ENCODE measurements at places on chromosomes 13 and 19. TPM values are rescaled to one million over a fixed set of nuclear protein-coding genes. Genes with fewer than 3 reads are reported as not detected.

DNA sequence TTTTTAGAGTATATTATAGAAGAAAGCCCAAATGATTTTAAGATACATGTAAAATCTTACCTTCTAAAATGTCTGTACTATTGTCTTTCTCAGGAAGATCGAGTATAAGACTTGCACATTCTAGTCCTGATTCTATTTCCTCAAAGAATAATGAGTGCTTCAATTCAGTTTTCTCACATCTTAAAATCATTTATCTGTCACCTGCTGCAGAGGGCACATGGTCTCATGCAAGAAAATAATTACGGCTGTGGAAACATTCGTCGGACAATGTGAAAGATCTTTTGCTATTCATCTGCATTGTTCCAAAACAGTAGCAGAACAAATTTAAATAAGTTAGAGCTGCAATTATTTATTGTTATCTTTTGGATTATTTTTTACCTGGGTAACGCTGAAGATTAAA, 1403.5 kb downstream of the PCDH9 start:
- H3K27me3 ChIP-seq, result no peaks in the 10 kb centered on the region
- DNase-seq, result no peak
- H3K27ac ChIP-seq, result no peak overlapping the region

- DNase-seq, result peak; percentile 85
- H3K36me3 ChIP-seq, result no peaks in the 10 kb centered on the region
- peak overlapping the region; percentile 92 for H3K4me3 ChIP-seq
- peak overlapping the region; percentile 84 for H3K27ac ChIP-seq
Observed at GRCh38 chr13:30690282-30691188, 44.8 kb upstream of the ALOX5AP start.

Gene C19orf44
- total RNA-seq, result 3.9 TPM

Gene PDX1
- total RNA-seq, result not detected

Gene MBD3L3
- total RNA-seq, result not detected

DNA sequence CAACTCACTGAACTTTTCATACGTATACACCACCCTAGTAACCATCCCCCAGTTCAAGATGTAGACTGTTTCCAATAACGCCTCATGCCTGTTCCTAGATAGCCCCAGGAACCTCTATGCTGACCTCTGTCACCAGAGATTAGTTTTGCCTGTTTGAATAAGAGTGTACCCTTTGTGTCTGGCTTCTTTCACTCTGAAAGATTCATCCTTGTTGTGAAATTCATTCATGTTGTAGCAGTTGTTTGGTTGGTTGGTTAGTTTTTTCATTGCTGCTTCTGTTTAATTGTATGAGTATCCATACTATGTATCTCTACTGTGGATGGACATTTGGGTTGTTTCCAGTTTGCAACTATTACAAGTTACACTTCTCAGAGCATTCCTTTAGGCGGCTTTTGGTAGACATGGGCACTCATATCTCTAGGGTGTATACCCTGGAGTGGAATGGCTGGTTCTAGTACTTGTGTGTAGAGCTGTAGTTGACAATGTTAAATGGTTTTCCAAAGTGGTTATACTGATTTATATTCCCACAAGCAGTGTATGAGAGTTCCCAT, 1.6 kb downstream of the RNASEH2B start:
- H3K4me1 ChIP-seq, result peaks cover 39% of the 10 kb centered on the region
- peak overlapping the region; percentile 91 for H3K4me3 ChIP-seq
- H3K27ac ChIP-seq, result peak overlapping the region; percentile 91

DNA sequence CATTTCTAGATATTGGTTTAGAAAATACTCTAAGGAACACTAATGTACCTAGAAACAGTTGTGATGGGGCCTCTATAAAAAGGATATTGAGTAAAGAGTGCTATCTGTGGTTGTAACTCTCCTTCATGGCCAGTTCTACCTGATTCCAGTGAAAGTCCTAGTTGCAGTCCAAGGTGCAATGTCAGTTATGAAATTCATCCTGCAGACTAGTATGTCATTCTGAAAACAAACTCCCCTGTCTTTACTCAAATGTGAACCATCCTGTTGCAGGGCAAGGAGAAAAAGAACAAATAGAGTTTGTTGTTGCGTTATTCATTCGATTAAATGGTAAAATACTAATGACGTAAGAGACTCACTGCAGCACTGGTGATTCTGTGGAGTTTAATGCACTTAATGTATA, 18.3 kb upstream of the N4BP2L1 start:
- no peaks in the 10 kb centered on the region for H3K27me3 ChIP-seq
- H3K27ac ChIP-seq, result no peak overlapping the region
- H3K36me3 ChIP-seq, result no peaks in the 10 kb centered on the region
- peaks cover 16% of the 10 kb centered on the region for H3K4me1 ChIP-seq

Gene RFX2
- total RNA-seq, result 7.0 TPM

GRCh38 chr19:20182222-20182785, 15.3 kb downstream of the ZNF486 start:
- peaks cover 18% of the 10 kb centered on the region for H3K36me3 ChIP-seq
- no peaks in the 10 kb centered on the region for H3K27me3 ChIP-seq
- no peak overlapping the region for H3K4me3 ChIP-seq
- H3K4me1 ChIP-seq, result no peaks in the 10 kb centered on the region
- no peak for DNase-seq
- no peak overlapping the region for H3K27ac ChIP-seq

- H3K27me3 ChIP-seq, result no peaks in the 10 kb centered on the region
- H3K4me3 ChIP-seq, result no peak overlapping the region
- no peak for DNase-seq
- H3K4me1 ChIP-seq, result 0 out of 2 replicates have a peak, but pooled peaks cover 5% of the 10 kb centered on the region
- H3K27ac ChIP-seq, result no peak overlapping the region
Observed at GRCh38 chr13:93412676-93413075, 186.1 kb downstream of the GPC6 start.

Gene KIR2DL3
- not detected for total RNA-seq

- no peaks in the 10 kb centered on the region for H3K36me3 ChIP-seq
- H3K27me3 ChIP-seq, result no peaks in the 10 kb centered on the region
- no peak overlapping the region for H3K4me3 ChIP-seq
- DNase-seq, result no peak
- no peak overlapping the region for H3K27ac ChIP-seq
Observed at GRCh38 chr13:25732111-25732865, 319.5 kb downstream of the SHISA2 start.

- H3K27me3 ChIP-seq, result peaks cover 30% of the 10 kb centered on the region
- no peaks in the 10 kb centered on the region for H3K36me3 ChIP-seq
- no peaks in the 10 kb centered on the region for H3K4me1 ChIP-seq
Observed at GRCh38 chr19:41089959-41090358, 1.7 kb downstream of the CYP2A13 start.

DNA sequence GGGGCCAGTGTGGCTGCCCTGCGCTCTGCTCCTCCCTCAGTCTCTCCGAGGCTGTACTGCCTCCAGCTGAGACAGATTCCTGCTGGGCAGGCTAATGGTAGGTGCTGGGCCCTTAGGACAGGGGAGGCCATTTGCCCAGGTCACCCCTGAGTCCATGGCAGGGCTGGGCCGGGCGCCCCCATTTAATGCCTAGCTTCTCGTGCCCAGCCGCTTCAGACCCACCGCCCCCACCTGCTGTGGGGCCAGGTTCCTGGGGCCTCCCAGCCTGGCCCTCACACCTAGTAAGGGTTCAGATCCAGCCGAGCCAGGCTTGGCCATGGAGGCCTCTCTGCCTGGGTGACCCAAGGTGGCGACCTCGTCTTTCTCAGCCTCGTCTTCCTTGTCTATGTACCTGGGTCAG, 17.8 kb downstream of the PIAS4 start:
- H3K27me3 ChIP-seq, result peaks cover 10% of the 10 kb centered on the region
- no peak overlapping the region for H3K4me3 ChIP-seq
- no peak overlapping the region for H3K27ac ChIP-seq
- peaks cover 3% of the 10 kb centered on the region for H3K36me3 ChIP-seq

- no peak overlapping the region for H3K27ac ChIP-seq
- no peaks in the 10 kb centered on the region for H3K36me3 ChIP-seq
- H3K27me3 ChIP-seq, result peaks cover 2% of the 10 kb centered on the region
- no peak for DNase-seq
Observed at GRCh38 chr19:30703645-30704044, 331.5 kb downstream of the ZNF536 start.

DNA sequence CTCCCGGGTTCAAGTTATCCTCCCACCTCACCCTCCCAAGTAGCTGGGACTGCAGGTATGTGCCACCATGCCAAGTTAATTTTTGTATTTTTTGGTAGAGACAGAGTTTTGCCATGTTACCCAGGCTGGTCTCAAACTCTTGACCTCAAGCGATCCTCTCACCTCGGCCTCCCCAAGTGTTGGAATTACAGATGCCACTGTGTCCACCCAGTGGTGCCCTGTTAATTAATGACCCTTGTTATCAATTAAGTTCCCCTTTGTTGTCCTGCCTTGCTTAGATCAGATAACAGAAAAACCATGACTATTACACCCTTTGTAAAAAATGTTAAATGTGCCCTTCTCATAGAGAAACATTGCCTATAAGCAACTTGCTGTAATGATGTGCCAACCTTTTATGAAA, 34.4 kb upstream of the IGFL1 start:
- no peak overlapping the region for H3K27ac ChIP-seq
- DNase-seq, result no peak
- H3K27me3 ChIP-seq, result peaks cover 57% of the 10 kb centered on the region
- peaks cover 17% of the 10 kb centered on the region for H3K4me1 ChIP-seq

DNA sequence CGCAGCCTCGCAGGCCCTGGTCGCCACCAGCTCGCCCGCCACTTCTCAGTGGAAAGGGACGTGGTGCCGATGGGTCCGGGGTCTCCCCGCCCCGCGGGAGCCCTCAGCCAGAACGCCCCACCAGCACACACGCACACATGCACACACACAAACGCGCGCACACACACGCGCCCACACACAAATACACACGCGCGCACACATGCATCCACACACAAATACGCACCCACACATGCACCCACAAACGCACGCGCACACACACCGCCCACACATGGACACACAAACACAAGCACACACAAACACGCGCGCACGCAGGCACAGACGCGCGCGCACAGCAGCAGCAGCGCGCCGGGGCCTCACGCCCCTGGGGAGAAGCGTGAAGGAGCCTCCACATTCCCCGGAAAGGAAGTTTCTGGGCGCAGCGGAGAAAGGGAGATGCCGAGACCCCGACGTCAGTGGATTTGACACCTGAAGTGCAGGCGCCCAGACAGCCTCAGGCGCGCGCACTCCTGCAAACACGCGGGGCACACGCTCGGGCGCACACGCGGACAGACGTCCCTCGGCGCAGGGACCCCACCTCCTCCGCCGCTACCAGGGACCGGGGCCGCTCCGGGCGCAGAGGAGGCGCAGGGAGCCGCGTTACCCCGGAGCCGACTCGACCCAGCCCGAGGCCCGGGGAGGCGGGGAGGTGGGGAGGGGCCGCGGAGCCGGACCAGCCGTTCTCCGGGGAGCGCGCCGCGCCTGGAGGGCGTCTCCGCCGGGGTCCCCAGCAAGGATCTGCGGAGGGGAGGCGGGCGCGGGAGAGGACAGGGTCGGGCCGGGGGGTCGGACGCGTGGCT, 622 bp downstream of the RASA3 start:
- H3K27me3 ChIP-seq, result peaks cover 17% of the 10 kb centered on the region
- H3K27ac ChIP-seq, result peak overlapping the region; percentile 99
- H3K36me3 ChIP-seq, result peaks cover 16% of the 10 kb centered on the region
- H3K4me1 ChIP-seq, result peaks cover 42% of the 10 kb centered on the region
- no peak for DNase-seq

- no peaks in the 10 kb centered on the region for H3K36me3 ChIP-seq
- no peaks in the 10 kb centered on the region for H3K4me1 ChIP-seq
- H3K27ac ChIP-seq, result no peak overlapping the region
- DNase-seq, result no peak
- peaks cover 4% of the 10 kb centered on the region for H3K27me3 ChIP-seq
Observed at GRCh38 chr19:14127176-14127575, 9.2 kb downstream of the ASF1B start.

Gene ZNF626
- total RNA-seq, result 2.4 TPM

GRCh38 chr13:29140277-29140676, 320.1 kb downstream of the MTUS2 start:
- H3K4me3 ChIP-seq, result no peak overlapping the region
- no peak overlapping the region for H3K27ac ChIP-seq
- DNase-seq, result peak; percentile 4
- H3K27me3 ChIP-seq, result peaks cover 2% of the 10 kb centered on the region

Gene N4BP2L1
- 0.60 TPM for total RNA-seq

Gene UBL5
- total RNA-seq, result 400 TPM

Gene COMP
- total RNA-seq, result 0.77 TPM

Gene CYP4F2
- total RNA-seq, result not detected

GRCh38 chr13:47955836-47956235, 45.2 kb downstream of the SUCLA2 start:
- H3K4me3 ChIP-seq, result no peak overlapping the region
- H3K36me3 ChIP-seq, result peaks cover 76% of the 10 kb centered on the region
- H3K27ac ChIP-seq, result no peak overlapping the region
- no peak for DNase-seq
- H3K4me1 ChIP-seq, result no peaks in the 10 kb centered on the region
- H3K27me3 ChIP-seq, result no peaks in the 10 kb centered on the region

Gene ZNF14
- 2.9 TPM for total RNA-seq

- peaks cover 7% of the 10 kb centered on the region for H3K27me3 ChIP-seq
- peaks cover 30% of the 10 kb centered on the region for H3K4me1 ChIP-seq
- DNase-seq, result peak; percentile 25
- H3K4me3 ChIP-seq, result no peak overlapping the region
Observed at GRCh38 chr13:48155848-48156247, 60.9 kb upstream of the MED4 start.

- peaks cover 2% of the 10 kb centered on the region for H3K27me3 ChIP-seq
- H3K4me3 ChIP-seq, result peak overlapping the region; percentile 77
- peak; percentile 76 for DNase-seq
- H3K4me1 ChIP-seq, result peaks cover 54% of the 10 kb centered on the region
- peaks cover 13% of the 10 kb centered on the region for H3K36me3 ChIP-seq
Observed at GRCh38 chr13:98252931-98253470, 75.9 kb upstream of the RNF113B start.

- peaks cover 64% of the 10 kb centered on the region for H3K36me3 ChIP-seq
- peak overlapping the region; percentile 98 for H3K4me3 ChIP-seq
- peaks cover 90% of the 10 kb centered on the region for H3K4me1 ChIP-seq
- DNase-seq, result no peak
- H3K27ac ChIP-seq, result peak overlapping the region; percentile 56
Observed at GRCh38 chr13:45335397-45336024, 5.5 kb downstream of the TPT1 start.

Gene ETV2
- total RNA-seq, result 0.90 TPM

GRCh38 chr19:10981252-10981895, 20.5 kb downstream of the SMARCA4 start:
- H3K27me3 ChIP-seq, result peaks cover 5% of the 10 kb centered on the region
- H3K36me3 ChIP-seq, result no peaks in the 10 kb centered on the region
- peaks cover 5% of the 10 kb centered on the region for H3K4me1 ChIP-seq
- no peak overlapping the region for H3K27ac ChIP-seq
- no peak for DNase-seq
- H3K4me3 ChIP-seq, result no peak overlapping the region

Gene VSTM1
- 2.0 TPM for total RNA-seq

Measured in HFFc6 (cell line).